Cerebellum (tissue), 4 donors: ENCODE measurements at places on chromosomes 7 and 10. TPM values are rescaled to one million over a fixed set of nuclear protein-coding genes. Genes with fewer than 3 reads are reported as not detected.

PHF14 gene
- total RNA-seq: 206 TPM

CALD1 gene
- total RNA-seq: 41.8 TPM

DNA sequence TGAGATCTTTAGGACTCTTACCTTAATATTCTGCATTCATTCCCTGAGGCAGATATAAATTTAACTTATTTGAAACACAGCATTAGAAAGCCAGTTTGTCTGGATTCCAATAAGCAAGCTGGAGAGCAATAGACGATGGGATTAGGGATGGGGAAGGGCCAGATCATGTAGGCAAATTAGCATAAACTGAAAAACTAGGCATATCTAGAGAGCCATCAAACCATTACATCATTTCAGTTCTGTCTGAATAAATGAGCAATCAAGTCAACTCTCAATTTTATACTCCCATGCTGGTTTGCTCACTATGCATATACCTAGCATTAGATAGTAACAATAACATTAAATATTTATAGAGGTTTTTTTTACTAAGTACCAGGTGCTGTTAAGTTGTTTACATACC lies 583.6 kb upstream of the LRRN3 start:
- DNase-seq: no peak

CROT gene
- 18.4 TPM for total RNA-seq

GRCh38 chr7:4797858-4798705 lies 22.7 kb downstream of the AP5Z1 start:
- peak; percentile 77 for DNase-seq

DNA sequence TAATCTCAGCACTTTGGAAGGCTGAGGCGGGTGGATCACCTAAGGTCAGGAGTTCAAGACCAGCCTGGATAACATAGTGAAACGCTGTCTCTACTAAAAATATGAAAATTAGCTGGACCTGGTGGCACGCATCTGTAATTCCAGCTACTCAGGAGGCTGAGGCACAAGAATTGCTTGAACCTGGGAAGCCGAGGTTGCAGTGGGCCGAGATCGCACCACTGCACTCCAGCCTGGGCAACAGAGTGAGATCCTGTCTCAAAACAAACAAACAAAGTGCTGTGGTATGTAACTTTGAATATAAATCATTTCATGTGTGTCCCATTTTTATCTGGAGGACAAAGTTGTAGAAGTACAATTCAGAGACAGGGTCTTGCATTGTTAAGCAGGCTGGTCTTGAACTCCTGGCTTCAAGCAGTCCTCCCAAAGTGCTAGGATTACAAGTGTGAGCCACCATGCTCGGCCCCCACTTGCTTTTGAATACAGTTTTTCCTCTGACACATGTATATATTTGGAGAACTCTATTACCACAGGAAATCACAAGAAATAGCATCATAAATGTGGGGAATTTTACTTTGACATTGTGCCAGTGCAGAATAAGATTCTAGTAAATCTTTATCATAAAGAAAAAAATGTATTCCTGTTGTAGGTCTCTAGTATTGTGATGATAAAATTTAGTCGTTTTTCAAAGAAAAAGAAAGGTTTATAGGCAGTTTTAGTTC lies 32.6 kb downstream of the PTPN12 start:
- no peak for DNase-seq

GRCh38 chr7:143300959-143301935 lies 13.1 kb downstream of the CASP2 start:
- DNase-seq: no peak

- DNase-seq: no peak
Observed at GRCh38 chr7:18693816-18694215, 198.3 kb downstream of the HDAC9 start.

GRCh38 chr10:78211561-78212051 lies 177.9 kb downstream of the RPS24 start:
- peak; percentile 25 for DNase-seq

PILRA gene
- 3.3 TPM for total RNA-seq

DNA sequence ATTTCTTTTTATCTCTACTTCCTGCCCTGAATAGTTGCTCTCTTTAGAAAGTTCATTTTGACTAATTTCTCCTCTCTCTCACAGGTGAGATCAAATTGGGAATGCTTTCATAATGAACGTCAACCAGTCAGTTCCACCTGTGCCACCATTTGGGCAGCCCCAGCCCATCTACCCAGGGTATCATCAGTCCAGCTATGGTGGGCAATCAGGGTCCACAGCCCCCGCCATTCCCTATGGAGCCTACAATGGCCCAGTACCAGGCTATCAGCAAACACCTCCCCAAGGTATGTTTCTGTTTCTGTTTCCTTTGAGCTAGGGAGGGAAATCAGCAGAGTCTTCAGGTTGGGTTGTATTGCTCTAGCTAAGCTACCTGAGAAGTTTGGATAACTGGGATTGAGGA lies 2.5 kb downstream of the SEC24C start:
- no peak for DNase-seq

OAT gene
- 73.3 TPM for total RNA-seq

DNAJC1 gene
- 20.4 TPM for total RNA-seq

DNA sequence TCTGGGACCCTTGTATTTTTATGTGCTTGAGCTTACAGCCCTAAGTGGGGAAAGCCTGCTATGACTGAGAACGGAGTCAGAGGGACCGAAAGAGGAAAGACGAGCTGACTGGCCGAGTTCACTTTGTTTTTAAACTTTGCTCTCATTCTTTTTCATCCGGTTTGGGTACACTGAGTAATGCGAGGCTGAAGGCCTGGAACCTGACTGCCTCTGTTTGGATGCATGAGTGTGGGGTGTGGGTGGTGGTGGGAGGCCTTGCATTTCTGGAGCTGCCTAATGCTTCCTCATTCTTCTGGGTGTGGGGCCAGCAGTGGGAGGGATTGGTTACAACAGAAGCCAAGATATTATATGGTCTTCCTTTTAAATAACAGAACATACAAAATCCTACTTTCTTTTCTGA lies 155.5 kb downstream of the BUB3 start:
- no peak for DNase-seq

- DNase-seq: no peak
Observed at GRCh38 chr10:72265508-72265907, 8.2 kb upstream of the DDIT4 start.

HMX2 gene
- not detected for total RNA-seq

DNA sequence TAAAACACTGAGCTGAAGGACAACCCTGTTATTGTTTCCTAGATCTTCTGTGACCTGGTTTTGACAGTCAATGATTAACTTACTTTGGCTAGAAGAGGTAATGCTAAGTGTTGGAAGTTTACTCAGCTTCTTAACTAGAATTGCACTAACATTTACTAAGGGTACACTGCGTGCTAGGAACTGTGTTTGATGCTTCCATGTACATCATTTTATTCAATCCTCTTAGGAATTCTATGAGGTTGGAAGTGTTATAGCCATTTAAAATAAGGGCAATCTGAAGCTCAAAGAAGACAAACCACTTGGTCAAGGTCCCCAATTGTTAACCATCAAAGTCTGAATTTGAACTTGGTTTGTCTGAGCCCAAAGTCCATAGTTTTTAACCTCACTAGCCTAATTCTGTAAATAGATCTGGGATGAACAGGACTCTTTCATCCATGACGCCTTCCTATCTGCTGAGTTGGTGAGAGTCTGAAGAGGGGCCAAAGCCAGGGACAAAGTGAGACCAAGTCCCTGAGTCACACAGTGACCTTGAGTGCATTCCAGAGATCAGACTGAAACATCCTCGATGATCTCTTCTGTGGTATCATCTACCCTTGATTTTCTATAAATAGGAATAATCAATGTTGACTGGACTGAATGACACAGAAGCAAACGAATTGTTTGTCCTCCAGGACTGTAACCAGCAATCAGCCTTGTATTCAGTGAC lies 29.2 kb upstream of the ZNRF2 start:
- no peak for DNase-seq

FAM25C gene
- total RNA-seq: not detected

DNA sequence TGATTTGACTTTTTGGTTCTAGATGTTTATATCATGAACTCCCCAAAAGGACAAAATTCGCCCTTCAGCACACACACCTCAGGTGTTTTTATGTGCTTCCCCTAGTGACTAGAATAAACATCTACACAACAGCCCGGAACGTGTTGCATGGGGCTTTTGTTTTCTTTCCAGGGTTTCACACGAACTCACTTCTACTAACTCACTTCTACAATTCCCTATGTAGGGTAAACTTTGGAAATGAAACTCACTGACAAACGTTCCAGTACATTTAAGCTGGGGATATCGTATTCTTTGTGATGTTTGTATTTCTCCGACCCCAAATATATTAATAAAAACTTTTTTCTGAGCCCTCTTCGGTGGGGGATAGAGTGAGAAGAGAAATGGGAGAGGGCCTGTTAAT lies 1.4 kb downstream of the TRA2A start:
- peak; percentile 16 for DNase-seq

BMPER gene
- 3.8 TPM for total RNA-seq

CYP26C1 gene
- total RNA-seq: 9.5 TPM

DNA sequence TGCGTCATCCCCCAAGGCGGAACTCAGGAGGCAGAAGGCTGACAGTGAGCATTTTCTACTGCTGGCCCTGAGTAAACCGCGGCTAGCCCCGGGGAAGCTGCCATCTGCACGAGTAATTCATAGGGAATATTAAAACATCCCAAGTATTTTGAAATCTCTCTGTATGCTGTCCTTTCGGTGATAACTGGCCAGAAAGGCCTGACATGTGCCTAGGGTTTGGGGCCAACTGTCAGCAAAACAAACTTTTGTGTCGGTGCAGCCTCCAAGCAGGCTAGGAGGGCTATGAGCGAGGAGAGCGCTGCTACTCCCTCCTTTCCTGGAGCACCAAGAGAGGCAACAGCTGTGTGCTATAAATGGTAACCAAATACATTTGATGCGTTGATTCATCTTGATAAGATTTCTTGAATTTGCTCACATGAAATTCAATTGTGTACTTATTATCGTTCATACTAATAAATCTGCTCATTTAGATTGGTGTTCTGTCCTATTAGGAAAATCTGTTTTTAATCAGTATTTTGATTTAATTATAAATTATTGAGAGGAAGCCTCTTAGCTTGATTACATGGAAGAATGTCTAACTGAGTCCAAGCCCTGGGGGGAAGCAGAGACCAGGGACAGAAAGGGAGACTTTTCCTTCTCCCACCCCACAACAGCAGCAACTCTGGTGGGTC lies 124.4 kb upstream of the NPS start:
- no peak for DNase-seq

DNA sequence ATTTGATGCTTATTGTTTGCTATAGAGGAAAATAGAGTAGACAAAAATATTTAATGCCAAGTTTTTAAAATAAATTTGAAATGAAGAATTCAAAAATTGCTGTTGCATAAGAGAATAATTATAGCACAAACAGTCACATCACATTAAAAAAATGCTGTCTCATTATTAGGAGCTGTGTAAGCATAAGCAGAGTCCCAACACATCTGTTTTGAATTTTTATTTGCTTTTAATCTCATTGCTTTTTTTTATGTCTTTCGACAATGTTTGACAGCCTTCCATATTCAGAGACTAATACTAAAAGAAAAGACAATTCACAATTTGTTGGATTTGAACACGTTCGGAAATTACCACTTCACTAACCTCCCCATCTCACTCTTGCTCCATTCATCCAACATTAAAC lies 143.5 kb downstream of the TFPI2 start:
- no peak for DNase-seq

EIF4H gene
- 141 TPM for total RNA-seq

ATRNL1 gene
- 419 TPM for total RNA-seq
